ENCODE measurements at places on chromosomes 7 and 10.

DNA sequence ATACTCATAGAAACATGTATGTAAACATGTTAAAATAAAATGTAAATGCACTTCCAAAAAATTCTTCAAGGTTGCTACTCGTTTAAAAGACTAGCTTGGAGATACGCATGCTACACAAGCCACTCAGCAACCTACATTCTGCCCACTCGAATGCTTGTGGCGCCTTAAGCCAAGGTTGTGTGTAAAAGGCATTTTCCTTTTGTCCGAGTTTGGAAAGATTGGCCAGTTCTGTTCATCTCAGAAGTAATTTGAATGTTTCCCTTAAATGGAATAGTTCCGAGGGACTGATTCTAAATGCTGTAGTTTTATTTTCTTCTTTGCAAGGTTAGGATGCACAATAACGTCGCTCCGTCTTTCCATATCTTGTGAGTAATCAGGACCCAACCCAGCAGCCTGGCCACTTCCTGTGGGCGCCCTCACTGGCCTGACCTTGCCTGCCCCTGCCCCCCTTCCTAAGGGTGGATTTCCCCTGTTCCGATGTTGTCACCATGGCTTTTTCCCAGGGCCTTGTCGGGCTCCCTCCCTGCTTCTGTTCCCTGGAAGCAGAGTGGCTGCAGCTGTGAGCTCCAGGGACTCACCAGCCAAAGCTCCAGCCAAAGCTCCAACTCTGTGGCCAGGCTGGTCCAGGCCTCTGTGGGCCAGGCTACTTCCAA lies 70.6 kb downstream of the PTPRE start:
- DNase-seq: peak; percentile 22

DNA sequence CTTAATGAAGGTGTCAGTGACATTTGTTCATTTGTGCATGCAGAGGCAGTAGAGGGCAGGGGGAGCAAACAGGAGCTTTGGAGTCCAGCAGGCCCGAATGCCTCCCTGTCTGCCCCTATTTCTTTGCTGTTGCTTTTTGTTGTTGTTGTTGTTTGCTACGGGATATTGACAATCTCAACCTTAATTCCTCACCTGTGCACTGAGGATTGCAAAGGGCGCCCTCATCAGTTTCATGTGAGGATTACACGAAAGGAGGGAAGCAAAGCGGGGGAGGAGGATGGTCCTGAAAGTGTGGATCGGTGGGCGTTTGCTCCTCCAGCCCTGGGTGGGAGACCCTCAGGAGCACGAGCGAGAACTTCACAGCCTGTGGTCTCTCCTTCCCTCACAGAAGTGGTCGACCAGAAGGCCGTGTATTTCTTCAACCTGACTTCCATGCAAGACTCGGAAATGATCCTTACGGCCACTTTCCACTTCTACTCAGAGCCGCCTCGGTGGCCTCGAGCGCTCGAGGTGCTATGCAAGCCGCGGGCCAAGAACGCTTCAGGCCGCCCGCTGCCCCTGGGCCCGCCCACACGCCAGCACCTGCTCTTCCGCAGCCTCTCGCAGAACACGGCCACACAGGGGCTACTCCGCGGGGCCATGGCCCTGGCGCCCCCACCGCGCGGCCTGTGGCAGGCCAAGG lies 9.6 kb downstream of the GDF10 start:
- DNase-seq: no peak

- no peak for DNase-seq
Measured at GRCh38 chr7:86664486-86664885, 20.8 kb downstream of the GRM3 start.

- no peak for DNase-seq
Measured at GRCh38 chr7:122556873-122557542, 141.9 kb downstream of the RNF133 start.

GRCh38 chr10:102504179-102504975 lies 605 bp downstream of the SUFU start:
- peak; percentile 65 for DNase-seq

GRCh38 chr10:124075231-124075955 lies 18.0 kb downstream of the CHST15 start:
- DNase-seq: no peak

DNA sequence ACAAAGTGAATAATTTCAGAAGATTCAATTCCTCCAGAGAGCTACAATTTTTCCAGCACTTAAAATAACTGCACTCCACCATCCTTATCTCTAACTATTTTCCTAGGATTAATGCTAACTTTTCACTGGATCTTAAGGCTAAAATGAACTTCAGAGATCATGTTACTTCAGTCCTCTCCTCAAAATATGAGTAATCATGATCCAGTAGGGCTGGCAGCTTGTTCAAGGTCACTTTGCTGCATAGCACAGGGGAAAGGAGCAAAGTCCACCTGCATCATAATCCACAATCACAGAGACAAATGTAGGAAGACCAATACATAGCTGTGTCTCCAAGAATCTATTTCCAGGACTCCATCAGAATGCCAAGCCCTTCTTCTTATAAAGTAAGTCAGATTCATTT lies 150.3 kb downstream of the LRRTM3 start:
- peak; percentile 42 for DNase-seq

GRCh38 chr10:44249490-44249889 lies 135.4 kb downstream of the CXCL12 start:
- no peak for DNase-seq

GRCh38 chr10:88110822-88111221 lies 247.4 kb downstream of the PTEN start:
- DNase-seq: no peak

- DNase-seq: no peak
Measured at GRCh38 chr7:99597762-99598501, at the start of gene TMEM225B. Gene TMEM225B, plus strand, starts transcription at chr7:99598267. Its CDS starts 6,122 bp downstream, at chr7:99604389.

DNA sequence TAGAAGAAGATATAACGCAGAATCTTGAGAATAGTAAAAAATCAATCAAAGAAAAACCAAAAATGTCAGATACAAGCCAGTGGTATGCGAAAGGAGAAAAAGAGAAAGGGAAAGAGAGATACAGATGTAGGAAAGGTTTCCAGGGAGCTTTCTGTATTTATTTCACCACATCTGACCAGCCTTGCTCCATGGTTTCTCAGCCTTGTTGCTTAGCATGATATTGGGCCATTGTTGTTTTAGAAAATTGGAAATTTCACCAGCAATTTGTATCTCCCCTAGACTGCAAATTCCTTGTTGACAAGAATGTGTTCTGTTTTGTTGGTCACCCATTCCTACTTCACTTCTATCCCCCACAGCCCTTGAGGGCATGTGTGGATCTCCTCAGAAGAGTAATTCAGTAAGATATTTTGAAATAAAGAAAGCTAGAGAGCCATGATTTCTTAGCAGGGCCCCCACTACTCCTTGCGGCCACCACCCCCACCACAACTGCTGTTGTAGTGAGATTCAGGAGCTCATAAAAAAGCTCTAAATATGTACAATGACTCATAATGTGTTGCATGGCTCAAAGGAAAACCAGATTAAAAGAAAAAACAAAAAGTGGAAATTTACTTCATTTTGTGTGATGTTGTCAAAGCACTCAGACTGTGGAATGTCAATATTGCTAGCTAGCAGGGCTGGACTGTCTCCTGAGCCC lies 138.7 kb downstream of the CHRM2 start:
- no peak for DNase-seq

GRCh38 chr10:79203014-79203644 lies 134.4 kb downstream of the ZMIZ1 start:
- no peak for DNase-seq

GRCh38 chr10:69087590-69088470 lies at the start of gene SRGN:
Gene SRGN, plus strand, starts transcription at chr10:69088103. Its CDS starts 55 bp downstream, at chr10:69088158.
- DNase-seq: peak; percentile 26

GRCh38 chr7:37234928-37235327 lies 213.7 kb downstream of the ELMO1 start:
- DNase-seq: no peak

GRCh38 chr10:31188792-31189406 lies 130.1 kb upstream of the ZEB1 start:
- no peak for DNase-seq

GRCh38 chr7:22140578-22140977 lies 194.9 kb upstream of the CDCA7L start:
- DNase-seq: no peak

- DNase-seq: no peak
Measured at GRCh38 chr10:77518241-77518909, 119.2 kb downstream of the KCNMA1 start.

DNA sequence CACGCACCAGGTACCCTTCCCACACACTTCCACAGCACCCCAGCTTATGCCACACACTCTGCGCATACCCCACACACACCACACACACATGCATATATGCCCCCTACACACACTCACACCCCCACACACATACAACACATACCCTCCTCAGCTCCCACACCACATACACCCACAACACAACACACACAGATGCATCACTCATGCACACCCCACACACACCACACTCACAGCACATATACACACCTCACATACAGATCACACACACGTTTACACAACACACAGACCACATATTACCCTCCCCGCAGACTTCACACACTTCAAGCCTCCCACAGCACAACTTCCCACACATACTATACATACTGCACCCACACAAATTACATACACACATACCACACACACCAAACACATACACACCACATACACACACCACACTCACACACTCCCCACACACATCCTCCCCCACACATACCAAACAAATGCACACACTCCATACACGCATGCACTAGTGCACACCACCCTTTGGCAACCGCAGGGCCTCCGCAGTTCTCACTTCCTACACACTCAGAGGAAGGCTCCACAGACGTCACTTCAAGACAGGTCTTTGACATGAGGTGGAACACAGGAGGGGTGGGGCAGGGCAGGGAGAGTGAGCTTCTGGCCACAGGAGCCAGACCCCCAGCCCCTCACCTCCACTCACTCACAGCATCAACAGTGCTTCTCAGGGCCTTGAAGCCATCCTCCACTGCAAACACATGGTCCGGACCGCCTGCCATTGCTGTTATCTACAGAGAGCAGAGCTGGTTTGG lies 18.5 kb upstream of the ANTXRL start:
- no peak for DNase-seq

GRCh38 chr10:126504063-126504760 lies 115.9 kb upstream of the ADAM12 start:
- DNase-seq: peak; percentile 14

DNA sequence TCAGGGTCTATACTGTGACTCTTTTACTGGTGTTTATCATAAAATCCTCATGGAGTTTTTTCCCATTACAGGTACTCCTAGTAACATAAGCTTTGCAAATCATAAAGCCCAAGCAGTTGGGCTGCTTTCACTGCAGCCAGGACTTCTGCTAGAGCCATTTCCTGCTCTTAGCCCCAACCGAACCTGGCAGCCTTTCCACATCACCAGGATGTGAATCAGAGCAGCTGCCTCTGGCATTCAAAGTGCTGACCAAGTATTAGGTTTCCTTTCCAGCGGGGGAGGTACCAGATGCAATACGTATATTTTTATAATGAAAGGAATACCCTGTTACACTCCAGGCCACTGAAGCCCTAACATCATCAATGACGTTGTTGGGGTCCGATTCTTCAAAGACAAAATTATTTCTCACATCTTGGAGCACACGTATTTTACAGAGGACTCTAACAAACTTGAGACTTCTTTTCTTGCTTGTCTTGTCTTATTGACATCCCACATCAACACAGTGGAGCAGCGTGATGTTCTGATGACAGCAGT lies 3.6 kb upstream of the HTR5A start:
- DNase-seq: no peak

DNA sequence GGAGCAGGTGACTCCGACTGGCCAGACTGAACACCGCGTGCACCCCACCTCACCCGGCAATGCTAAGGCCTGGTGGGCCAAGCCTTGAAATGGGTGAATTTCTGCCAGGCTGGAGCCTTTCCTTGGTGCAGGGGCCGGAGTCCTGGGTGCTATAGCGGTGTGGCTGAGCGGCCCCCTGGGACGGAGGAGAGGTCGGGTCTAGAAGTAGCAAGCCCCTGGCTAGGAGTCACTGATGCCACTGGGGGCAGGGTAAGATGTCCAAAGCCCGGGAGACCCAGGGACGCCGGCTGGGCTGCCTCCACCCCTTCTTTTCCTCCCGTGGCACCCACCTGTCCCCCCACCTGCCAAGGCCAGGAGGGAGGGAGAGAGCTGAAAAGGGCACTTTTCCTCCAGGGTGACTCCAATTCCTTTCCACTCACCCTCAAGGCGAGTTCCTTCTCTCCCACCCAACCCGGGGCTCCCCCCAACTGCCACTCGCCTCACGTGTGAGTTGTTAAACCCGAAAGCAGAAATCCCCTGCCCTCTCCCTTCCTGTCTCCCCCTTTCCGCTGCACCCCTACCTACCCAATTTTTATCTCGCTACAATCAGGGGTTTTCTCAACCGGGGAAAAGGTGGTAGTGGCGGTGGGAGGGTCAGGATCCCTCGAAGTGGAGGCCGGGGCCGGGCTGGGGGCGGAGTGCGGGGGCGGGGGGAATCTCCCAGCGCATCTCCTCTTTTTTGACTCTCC lies 6.0 kb upstream of the GATA3 start:
- DNase-seq: no peak
